Karpas-422 (cell line): ENCODE measurements at places on chromosomes 5 and 9.

GRCh38 chr9:137046088-137046787, at the start of gene NPDC1:
NPDC1 (minus strand) TSS chr9:137046177; CDS start chr9:137045989, 188 bp downstream.
- no peaks in the 10 kb centered on the region for H3K27me3 ChIP-seq
- DNase-seq, result peak; percentile 91
- no peak within 1 kb of the TSS for H3K27ac ChIP-seq
- H3K36me3 ChIP-seq, result no peaks in the 10 kb centered on the region

GRCh38 chr5:4411664-4412063, 728.5 kb upstream of the ADAMTS16 start:
- H3K27ac ChIP-seq, result no peak overlapping the region
- no peaks in the 10 kb centered on the region for H3K36me3 ChIP-seq
- DNase-seq, result no peak
- no peaks in the 10 kb centered on the region for H3K27me3 ChIP-seq

GRCh38 chr9:104575456-104575855, 6.5 kb downstream of the OR13C8 start:
- H3K27me3 ChIP-seq, result no peaks in the 10 kb centered on the region
- no peaks in the 10 kb centered on the region for H3K36me3 ChIP-seq
- no peak overlapping the region for H3K4me3 ChIP-seq

- H3K36me3 ChIP-seq, result no peaks in the 10 kb centered on the region
- H3K4me3 ChIP-seq, result no peak overlapping the region
- DNase-seq, result no peak
- H3K4me1 ChIP-seq, result no peaks in the 10 kb centered on the region
- no peak overlapping the region for H3K27ac ChIP-seq
Measured at GRCh38 chr5:44974813-44975212, 166.1 kb downstream of the MRPS30 start.
